Ureter (tissue), 1 donor: ENCODE measurements at places on chromosomes 3 and 15. TPM values are rescaled to one million over a fixed set of nuclear protein-coding genes. Genes with fewer than 3 reads are reported as not detected.

DNA sequence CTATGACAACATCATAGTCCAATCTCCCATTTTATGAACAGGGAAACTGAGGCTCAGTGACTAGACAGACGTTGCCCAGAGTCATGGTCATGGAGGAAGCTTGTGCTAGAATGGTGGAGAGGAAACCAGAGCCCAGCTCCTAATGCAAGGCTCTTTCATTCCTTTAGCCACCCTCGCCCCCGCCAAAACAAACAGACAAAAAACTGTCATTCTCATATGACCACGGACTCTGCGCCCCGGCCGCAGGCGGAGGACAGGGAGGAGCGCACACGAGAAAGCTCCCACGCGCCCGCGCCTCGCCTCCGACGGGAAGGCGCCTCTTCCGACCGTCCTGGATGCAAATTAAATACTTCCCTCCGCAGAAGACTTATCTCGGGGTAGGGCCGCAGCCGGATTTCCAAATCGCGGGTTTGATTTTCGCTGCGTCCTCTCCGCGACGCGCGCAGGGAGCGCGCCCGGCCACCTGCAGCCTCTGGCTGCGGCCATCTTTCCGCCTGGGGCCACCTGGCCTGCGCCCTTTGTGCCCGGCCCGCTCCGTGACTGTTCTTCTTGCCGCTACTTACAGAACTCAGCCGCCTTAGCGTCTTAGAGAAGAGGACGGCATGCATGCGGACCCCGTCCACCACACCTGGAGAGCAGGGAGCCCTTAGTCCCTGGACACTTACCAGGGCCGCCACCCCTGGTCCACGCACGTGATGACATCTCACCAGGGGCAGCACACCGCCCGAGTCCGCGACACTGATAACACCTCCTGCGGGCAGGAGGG, 670 bp upstream of the ATP13A3 start:
- peak; percentile 51 for DNase-seq

GRCh38 chr3:12882336-12883310, 41.3 kb upstream of the RPL32 start:
- DNase-seq, result no peak

GRCh38 chr3:179181021-179181472, 32.9 kb downstream of the PIK3CA start:
- DNase-seq, result no peak

DNA sequence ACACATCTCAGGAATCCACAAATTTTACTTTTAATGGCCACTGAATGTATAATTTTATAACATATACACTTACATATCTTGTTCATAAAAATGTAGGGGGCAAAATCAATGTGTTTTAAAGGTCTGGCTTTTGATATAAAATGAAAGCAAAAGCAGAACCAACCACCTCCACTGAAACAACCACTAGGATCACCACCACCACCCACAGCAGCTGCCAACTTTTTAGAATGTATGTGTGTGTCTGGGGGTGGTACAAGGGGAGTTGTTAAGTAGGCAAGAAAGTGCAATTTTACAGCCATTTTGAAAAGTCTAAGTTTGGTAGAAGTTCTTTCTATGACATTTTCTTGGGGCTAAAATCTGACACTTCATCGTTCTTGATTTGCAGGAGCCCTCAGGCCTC, 44.0 kb downstream of the OTOL1 start:
- DNase-seq, result no peak

DNA sequence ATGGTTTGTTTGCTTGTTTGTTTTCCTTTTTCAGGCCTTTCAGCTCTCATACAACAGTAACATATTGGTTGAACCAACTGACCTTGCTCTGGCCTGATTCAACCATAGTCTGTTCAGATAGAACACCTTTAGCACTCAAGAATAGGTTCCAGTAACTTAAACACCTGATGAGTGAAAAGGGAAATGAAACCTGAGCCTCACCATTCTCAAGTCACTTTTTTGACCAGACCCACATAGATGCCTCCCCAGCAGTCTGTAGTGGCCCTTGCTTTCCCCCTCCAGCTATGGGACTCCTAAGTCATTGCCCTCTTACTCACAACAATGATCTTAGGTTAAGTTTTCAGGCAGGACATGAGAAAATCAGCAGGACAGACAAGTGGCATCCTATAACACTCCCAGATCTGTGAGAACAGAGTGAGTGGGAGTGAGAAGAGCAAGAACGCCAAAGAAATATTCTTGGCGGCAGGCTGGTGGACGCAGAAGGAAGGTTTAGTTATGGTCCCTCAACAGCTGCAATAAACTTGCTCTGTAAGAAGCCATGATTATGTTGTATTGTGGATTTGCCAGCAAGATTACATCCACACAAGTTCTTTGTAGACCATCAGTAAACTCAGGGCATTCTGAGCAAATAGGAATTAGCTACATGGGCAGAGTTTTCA, 367.5 kb downstream of the MECOM start:
- DNase-seq, result no peak

DNA sequence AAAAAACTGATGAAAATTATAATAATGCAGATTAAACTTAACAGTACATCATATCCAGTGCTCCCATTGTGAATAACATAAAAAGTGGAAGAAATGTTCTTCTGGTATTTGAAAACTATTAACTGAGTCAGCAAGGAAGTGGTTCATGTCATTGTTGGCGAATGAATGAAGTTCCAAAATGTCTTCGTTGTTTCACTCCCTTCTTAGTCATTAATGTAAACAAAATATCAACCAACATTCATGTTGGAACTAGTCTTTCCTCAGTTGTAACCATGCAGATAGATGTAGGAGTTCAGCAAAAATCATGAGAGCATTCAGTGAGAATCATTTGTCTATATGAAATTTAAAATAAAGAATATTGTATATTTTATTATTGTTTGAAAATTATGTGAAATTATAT, 44.1 kb upstream of the ICE2 start:
- DNase-seq, result no peak

DNA sequence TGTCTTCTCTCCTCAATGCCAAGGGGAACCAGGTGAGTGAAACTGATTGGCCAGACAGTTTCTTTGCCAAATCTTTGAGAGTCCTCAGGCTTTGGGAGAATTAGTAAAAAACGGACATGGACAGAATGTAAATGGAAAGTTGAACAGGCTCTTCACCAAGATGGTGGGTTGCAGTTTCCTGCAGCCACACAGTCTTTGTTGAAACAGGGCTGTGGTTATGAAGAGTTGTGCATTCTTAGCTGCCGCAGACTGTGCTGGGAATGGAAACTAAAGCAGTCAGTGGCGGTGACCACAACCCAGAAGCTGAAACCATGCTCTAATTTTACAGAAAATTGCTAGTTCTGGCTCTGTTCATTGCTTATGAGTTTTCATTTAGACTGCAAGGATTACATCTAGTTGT, 42.1 kb upstream of the TASOR start:
- no peak for DNase-seq

ISL2 gene
- total RNA-seq, result 0.62 TPM

MESP2 gene
- total RNA-seq, result not detected

CPN2 gene
- total RNA-seq, result not detected

AGTR1 gene
- 4.6 TPM for total RNA-seq

HTR3E gene
- total RNA-seq, result not detected
